ENCODE measurements at places on chromosomes 6 and 20.
A peak's percentile ranks its signal among the peaks of the same experiment; 100 is the strongest.

DNA sequence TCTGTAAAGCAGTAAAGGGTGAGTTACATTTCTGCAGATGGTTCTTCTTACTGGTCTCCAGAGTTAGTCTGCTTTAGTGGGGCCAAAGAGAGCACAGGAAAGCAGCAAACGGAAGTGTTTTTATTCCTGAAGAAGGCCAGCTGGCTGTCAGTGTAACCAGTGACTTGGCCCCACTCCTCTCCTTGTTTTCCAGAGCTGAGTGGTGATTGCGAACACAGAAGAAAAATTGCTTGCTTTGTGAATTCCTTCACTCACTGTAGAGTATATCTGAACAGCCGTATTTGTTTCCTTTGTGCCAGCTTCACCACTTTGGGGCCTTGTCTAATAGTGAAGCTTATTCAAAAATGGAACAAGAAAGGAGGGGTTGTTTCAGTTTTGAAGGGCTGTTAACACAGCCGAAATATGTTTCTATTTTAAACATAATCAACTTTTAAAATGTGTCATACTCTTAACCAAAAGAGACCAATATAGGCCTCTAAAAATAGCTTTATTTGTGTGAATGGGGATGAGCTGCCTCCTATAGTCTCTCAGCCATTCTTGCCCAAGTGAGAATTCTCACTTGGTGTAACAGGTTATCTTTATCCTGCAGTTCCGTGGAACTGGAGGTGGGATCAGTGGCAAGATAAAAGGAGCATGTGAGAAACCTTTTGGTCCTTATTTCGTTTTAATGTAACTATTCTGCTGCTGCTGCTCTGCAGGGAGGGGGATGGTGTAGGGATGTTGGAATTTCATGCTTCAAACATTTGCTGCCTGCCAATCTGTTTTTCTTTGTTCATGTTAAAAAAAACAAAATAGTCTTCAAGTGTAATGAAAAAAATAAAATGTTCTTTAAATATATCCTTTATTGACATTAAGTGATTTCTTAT, 37.8 kb downstream of the ZC2HC1B start:
- no peak for DNase-seq

GRCh38 chr6:26268659-26269402, 96.2 kb upstream of the BTN3A2 start:
- DNase-seq: peak; percentile 66

GRCh38 chr6:2970753-2971419, 481 bp downstream of the SERPINB6 start:
- DNase-seq: no peak

DNA sequence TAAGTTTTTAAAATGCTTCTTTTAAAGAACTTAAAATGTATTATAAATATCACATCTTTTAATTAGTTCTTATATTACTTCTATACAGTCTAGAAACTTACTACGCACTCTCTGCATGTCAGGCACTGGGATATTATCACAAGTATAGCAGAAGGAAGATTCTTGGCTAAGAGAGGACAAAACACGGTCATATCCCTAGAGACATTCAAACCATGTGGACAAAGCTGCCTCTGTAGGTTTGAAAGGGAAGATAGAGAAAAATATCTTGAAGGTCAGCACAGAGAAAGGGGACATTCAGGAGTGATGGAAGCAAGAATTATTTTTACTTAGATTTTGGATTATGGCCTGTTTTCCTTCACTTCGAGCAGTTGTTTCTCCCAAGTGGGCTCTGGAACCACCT, 64.1 kb downstream of the LRRC1 start:
- no peak for DNase-seq

GRCh38 chr20:24735263-24735662, 213.8 kb upstream of the CST7 start:
- DNase-seq: no peak

DNA sequence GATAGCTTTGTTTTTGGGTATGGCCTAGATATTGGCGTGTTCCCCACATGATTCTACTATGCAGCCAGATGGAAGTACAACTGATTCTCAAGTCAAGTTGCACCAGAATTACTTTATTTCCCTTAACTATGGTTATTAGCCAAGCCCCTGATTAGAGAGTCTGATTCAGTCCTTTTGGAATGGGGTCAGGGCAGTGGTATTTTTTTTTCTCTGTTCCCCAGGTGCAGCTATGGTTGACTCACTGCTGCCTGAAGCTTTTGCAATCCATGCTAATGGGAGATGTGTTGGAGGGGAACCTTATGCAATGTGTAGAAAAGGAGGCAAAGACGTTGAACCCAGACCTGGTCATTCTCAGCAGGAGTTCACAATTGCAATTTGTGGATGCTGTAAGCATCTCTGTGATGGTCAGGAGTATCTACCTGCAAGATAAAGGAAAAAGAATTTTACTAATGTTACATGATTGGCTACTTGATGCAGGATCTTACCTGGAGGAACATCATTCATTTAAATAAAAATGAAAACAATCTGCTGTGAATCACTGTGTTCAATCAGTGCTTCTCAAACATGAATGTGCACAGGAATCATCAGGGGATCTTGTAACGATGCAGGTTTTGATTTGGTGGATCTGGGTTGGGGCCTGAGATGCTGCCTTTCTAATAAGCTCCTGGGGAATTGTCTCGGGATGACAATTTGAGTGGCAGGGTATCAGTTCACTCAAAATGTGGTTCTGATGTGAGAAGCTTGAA, 49.4 kb downstream of the PFDN4 start:
- no peak for DNase-seq

DNA sequence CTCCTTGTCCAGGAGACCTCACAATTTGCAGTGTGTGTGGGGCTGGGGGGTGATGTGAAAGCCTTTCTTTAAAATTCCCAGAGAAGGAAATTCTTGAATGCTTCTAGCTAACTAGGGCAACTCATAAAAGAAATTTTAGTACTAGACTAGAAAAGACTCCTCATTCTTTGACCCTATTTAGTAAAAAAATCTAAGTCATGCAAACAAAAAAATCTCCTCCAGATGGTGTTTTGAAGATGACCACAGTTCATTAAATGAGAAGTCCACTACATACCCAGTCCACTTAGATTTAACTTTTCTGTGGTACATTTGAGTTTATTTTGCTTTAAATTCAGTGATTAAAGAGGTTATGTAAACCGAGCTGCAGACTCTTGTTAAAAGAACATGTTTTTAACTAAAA, 67.5 kb downstream of the NDUFAF5 start:
- no peak for DNase-seq

GRCh38 chr6:105181981-105182515, 2.2 kb upstream of the POPDC3 start:
- no peak for DNase-seq

GRCh38 chr6:109736273-109737025, 45.4 kb downstream of the FIG4 start:
- no peak for DNase-seq

DNA sequence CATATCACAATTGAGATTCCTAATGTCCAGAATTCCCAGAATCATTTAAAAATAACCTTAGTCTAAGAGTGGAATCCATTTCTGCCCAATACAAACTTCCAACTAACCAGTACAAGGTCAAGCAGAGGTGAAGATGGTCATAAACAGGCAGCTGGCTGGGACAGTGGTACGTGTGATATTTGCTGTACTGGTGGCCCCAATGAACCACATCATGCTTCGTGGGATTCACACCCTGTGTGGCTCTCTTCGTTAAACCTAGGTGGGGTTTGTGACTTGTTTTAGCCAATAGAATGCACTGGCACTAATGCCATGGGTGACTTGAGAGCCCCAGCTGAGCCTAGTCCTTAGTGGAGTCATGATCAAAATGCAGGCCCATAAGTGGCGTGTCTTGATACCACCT, 286.6 kb downstream of the KIF16B start:
- DNase-seq: no peak

GRCh38 chr20:21389368-21389767, 8.0 kb downstream of the NKX2-4 start:
- no peak for DNase-seq

- peak; percentile 98 for DNase-seq
Measured at GRCh38 chr6:8063761-8064637, at the start of gene BLOC1S5. BLOC1S5 (minus strand) TSS chr6:8064389; CDS start chr6:8064376, 13 bp downstream.

GRCh38 chr6:126812010-126812409, 306.5 kb upstream of the RSPO3 start:
- no peak for DNase-seq

DNA sequence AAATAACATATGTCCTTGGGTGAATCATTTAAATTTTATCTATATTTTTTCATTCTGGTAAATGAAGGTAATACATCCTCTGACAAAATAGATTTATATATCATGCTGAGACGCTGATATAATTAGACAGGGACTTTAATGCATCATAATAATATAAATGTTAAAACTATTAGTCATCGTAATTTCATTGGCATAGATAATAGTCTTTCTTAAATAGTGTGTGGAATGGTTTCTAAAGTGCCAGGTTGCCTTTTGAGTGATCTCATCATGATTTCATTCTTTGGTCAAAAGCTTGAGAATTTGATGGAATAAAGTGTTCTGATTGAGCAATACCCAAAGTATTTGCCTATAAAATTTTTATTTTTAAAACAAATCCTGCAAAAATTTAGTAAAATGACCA, 43.2 kb upstream of the BMP5 start:
- DNase-seq: no peak

DNA sequence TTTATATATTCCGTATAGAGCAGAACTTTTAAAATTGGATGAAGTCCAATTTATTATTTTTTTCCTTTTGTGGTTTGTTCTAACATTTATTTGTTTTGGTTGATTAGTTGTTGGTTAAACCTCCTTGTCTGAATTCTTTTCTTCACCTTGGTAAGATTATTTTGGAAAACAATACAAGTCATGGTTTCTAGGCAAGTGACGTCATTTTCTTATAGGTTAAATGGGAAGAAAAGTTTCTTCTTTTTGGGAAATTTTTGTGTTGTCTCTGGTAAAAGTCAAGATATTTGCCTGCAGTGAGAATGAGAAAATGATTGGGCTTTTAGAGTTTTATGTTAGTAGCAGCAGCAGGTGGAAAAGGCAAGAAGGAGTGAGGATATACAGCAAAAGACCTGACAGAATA, 197.9 kb downstream of the OTOR start:
- no peak for DNase-seq

DNA sequence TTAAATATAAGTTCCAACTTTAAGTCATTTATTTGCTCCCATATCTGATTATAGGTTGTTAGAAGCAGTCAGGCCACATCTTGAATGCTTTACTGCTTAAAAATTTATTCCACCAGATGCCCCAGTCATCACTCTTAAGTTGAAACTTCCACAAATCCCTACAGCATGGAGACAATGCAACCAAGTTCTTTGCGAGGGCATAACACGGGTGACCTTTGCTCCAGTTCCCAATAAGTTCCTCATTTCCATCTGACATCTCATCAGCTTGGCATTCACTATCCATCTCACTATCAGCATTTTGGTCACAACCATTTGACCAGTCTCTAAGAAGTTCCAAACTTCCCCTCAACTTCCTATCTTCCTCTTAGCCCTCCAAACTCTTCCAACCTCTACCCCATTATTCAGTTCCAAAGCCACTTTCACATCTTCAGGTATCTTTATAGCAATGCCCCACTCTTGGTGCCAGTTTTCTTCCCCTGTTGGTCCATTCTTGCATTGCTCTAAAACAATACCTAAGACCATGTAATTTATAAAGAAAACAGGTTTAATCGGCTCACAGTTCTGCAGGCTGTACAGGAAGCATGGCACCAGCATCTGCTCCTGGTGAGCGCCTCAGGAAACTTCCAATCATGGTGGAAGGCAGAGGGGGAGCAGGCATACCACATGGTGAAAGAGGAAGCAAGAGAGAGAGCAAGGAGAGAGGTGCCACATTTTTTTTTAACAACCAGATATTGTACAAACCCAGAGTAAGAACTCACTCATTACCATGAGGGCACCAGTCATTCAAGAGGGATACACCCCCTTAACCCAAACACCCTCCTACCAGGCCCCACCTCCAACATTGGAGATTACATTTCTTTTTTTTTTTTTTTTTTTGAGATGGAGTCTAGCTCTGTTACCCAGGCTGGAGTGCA, 15.9 kb upstream of the ITPR3 start:
- no peak for DNase-seq

- no peak for DNase-seq
Measured at GRCh38 chr20:14790190-14790589, 452.8 kb upstream of the FLRT3 start.

DNA sequence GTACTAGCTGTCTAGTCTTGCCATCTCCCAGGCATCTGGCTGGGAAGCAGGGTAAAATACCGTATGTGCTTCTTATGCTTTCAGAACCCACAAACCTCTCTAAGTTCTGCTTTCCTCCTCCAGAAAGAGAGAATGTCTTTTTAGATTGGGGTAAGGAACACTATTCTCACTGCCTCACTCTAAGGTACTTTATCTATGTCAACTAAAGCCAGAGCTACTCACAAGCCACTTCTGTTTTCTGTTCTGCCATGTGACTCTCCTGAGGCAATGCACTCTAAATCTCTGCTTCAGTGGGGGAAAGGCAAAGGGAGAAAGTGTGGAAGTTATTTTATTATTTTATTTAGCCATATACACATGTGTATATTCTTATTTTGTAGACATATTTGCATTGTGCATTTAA, 15.6 kb downstream of the MEP1A start:
- DNase-seq: no peak

DNA sequence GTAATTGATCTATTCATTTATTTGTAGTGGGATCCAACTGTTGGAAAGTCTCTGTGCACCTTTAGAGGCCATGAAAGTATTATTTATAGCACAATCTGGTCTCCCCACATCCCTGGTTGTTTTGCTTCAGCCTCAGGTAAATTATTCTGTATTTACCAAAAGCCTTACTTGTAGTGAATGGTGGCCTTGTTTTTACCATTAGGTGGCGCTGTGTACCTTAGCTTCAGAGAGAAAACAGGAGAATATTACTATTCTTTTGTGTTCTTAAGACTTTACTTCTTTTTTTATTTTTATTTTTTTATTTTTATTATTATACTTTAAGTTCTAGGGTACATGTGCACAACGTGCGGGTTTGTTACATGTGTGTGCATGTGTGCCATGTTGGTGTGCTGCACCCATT, 23.7 kb downstream of the PEX7 start:
- DNase-seq: peak; percentile 15

GRCh38 chr20:38751360-38751976, 3.2 kb downstream of the ACTR5 start:
- peak; percentile 42 for DNase-seq

GRCh38 chr6:35977308-35977707, 47.1 kb downstream of the SLC26A8 start:
- DNase-seq: no peak

DNA sequence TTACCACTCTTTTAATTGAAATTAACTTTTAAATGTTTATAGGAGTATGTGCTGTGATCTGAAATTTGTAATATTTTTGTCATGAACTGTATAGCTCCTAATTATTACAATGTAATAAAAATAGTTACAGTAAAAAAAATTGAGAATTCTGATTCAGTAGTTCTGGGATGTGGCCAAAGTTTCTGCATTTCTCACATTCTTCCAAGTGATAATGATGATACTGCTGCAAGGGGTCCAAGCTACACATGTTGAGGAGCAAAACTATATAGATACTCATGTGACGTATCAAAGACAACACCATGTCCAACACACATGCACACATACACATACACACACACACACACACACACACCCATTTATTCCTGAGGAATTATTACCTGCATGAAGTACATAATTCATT, 71.0 kb upstream of the FAM83B start:
- no peak for DNase-seq

GRCh38 chr20:58585753-58586540, 65.1 kb upstream of the STX16 start:
- DNase-seq: no peak

Data from COR-L47 (cell line).